ENCODE measurements at places on chromosomes 1 and 21. TPM values are rescaled to one million over a fixed set of nuclear protein-coding genes. Genes with fewer than 3 reads are reported as not detected.

Gene IGSF9
- polyA plus RNA-seq, result 18.7 TPM

Gene CYP4A22
- polyA plus RNA-seq, result 7.6 TPM

Gene LYPD8
- polyA plus RNA-seq, result not detected

Gene LPAR3
- polyA plus RNA-seq, result 1.2 TPM

Gene RGS13
- polyA plus RNA-seq, result not detected

Gene CLDN17
- not detected for polyA plus RNA-seq

Gene CCDC185
- polyA plus RNA-seq, result 0.09 TPM

Gene OLFM3
- polyA plus RNA-seq, result 29.4 TPM

Gene GJA4
- polyA plus RNA-seq, result 20.9 TPM

DNA sequence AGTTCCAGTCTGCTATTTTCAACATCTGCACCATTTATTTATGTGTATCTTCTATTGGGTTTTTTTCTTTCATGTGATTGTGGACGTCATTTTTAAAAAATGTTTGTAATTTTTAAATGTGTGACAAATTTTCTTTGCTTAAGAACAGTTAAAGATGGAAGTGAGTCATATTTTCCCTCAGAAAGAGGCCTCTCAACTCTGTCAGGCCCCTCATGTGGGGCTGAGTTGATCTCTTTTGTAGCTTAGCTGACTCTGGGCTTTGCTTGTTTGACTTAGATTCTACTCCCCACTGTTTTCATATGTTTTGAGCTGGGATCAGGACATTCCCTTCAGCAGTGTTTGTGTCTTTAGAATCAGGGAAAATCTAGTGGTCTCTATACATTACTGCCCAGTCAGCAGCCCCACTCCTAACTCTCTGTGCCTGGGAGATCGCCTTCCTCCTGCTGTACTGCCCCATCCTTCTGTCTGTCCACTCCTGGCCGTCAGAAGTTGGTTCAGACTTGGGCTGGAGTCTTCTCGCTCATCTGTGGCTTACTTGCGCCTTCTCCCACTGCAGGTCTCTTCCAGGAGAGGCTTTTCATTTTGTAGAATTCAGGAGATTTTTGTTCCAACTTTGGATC lies 137.4 kb downstream of the DYRK1A start:
- DNase-seq, result no peak

- no peak for DNase-seq
Measured at GRCh38 chr1:194929357-194929756, 1678.9 kb downstream of the KCNT2 start.

- no peak for DNase-seq
Measured at GRCh38 chr1:60956520-60956919, 125.8 kb upstream of the NFIA start.

DNA sequence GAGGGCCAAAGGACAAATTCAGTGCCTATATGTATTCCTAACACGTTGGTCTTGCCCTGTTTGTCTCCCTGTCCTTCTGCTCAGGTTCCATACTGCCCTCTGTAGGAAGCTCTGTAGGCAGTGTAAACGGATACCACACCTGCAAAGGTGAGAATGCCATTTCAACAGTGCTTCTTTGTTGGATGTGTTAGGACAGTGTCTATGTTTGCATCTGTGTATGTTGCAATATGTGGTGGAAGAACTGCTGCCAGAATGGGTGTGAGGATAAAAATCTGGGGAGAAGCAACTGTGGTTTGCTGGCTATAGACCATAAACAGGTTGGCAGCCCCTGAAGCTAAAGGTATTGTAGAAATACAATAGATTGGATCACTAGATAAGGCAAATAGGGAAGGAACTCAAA lies 113.1 kb upstream of the BMP8A start:
- no peak for DNase-seq

- no peak for DNase-seq
Measured at GRCh38 chr1:99650773-99651437, 5.0 kb downstream of the PALMD start.

- DNase-seq, result no peak
Measured at GRCh38 chr1:205240118-205240517, 12.4 kb downstream of the TMCC2 start.

DNA sequence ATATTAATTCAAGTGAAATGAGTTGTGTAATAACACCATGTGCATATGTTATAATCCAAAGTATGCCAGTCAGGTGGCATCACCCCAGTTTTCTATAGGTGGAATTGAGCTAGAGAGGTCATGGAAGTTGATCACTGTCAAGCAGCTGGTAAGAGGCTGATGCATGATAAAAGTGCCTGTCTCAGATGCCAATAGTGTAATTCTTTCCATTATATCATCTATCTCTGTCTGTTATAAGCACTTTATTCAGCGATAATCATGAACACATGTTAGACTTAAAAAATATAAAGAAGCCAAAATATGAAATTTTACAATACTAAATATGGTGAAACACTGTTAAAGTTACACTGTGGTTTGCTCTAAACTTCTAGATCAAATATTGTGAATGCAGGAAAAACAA lies 156.6 kb downstream of the DNM3 start:
- no peak for DNase-seq

DNA sequence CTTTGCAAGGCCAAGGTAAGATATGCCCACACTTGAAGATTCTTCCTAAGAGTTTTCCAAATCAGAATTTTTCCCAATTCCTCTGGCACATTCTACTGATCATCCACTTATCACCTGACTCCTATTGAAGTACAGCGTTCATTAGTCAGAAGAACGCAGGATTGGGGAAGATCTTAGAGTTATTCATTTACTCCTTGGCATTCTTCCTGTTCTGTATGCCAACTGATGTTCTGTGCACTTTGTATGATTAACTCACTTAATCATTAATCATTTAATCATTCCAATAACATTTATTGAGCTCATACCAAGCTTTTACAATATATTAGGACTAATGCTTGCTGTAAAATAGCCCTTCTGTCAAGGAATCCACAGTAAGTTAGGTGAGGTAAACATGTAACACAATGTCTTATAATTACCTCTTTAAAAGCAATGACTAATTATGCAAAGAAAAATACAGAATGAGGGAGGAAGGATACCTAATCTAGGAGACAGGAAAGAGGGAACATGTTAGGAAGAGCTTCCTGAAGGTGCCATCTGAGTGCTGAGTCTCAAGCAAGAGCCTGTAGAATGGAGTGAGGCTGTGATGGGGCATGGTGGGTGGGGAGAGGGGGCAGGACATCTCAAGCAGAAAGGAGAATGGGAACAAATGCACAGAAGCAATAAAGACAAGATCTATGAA lies 71.1 kb upstream of the DPT start:
- DNase-seq, result no peak

DNA sequence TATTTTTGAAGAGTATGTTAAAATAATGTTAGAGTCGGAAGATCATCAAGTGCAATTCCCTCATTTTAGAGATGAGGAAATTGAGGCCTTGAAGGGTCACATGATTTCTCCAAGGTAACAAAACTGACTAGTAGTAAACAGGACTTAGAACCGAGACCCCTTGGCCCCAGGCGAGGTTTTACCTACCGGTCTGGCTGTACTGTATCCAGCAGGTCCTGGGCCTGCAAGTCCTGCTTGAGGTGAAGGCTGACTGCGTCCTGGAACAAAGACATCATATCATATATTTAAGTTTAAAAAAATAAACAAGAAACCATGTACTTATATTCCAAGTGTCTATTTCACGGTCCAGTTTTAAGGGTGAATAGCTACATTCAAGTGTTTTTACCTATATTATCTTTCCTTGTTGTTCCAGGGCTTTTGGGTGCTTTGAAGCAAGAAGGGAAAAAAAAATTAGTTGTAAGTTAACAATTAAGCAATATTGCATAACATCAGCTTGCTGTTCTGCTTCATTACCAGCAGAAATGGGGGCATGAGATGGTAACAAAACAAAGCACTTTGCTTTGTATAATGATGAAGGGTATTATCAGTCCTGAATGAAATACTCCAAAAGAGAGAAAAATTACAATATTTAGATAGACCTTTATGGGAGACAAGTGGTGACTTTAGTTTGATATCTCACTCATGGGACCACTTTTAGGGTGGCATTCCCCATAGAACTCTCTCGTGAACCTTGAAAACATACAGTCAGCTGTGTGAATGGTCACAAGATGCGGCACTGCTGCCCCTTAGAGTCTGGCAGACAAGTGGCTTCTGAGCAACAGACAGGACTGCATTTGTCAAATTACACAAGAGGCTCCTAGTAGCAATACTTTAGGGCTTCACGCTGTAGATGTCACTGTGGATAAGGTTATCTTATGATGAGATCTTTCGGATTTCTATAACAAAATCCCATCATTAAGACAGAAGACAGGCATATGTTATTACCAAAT lies 29.8 kb upstream of the CFAP298 start:
- no peak for DNase-seq

DNA sequence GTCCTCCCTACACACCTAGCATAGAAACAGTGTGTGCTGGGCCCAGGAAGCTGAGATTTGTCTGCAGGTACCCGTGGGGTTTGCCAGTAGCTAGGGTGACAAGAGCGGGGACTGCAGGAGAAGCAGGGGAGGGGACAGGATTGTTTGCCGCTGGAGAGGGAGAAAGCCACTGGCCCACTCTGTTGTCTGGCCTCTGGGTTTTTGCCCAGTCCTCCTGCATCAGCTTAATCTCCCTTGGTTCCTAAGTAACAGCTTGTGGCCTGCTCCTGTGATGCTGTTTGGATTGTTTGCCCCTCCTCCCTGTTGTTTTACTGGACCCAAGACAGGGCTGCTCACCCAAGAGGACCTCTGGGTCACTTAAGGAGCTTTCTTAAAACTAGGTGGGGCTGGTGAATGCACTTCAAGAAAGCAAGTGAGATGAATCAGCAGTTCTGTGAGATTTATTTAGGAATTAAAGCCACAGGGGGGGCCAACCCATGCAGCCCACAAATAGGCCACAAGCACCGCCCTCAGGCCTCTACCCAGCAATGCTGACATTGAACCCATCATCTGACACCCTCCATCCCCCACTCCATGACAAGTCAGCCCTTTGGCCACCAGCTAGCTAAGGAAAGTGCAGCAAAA lies 142.8 kb downstream of the ZZZ3 start:
- no peak for DNase-seq

GRCh38 chr1:59477286-59477685 lies 180.4 kb downstream of the FGGY start:
- no peak for DNase-seq

DNA sequence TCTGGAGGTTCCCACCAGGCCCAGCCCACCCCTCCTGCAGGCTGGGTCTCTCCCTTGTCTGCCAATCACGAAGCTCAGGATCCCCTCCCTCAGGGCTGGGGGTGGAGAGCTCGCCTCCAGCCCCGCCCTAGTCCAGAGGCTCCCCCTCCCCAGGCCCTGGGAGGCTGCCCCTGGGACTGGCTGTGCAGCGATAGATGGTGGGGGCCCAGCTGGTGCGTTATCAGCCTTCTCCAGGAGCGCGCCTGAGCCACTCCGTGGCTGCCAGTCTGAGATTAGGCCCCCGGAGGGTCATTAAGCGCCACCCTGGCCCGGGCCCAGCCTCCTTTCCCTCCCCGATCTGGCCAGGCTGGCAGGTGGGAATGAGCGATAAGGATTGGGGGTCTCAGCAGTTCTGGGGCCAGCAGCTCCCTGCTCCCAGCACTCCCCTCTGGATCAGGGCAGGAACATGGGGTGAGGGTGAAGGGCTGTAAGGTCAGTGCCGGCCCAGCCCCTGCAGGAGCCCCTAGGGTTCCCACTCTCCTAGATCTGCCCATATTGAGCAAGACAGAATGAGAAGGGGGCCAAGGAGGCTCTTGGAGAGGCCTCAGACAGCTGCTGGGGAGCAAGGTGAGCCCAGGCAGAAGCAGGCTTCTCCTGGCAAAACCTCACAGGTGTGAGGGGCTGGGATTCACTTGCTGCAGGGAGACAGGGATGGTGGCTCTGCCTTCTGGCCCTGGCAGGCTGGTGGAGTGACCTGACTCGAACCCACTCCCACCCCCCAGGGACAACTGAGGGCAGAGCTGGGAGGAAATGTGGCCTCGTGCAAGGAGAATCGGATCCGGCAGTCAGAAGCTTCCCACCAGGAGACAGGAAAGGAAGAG lies 8.5 kb downstream of the PDZK1IP1 start:
- no peak for DNase-seq

DNA sequence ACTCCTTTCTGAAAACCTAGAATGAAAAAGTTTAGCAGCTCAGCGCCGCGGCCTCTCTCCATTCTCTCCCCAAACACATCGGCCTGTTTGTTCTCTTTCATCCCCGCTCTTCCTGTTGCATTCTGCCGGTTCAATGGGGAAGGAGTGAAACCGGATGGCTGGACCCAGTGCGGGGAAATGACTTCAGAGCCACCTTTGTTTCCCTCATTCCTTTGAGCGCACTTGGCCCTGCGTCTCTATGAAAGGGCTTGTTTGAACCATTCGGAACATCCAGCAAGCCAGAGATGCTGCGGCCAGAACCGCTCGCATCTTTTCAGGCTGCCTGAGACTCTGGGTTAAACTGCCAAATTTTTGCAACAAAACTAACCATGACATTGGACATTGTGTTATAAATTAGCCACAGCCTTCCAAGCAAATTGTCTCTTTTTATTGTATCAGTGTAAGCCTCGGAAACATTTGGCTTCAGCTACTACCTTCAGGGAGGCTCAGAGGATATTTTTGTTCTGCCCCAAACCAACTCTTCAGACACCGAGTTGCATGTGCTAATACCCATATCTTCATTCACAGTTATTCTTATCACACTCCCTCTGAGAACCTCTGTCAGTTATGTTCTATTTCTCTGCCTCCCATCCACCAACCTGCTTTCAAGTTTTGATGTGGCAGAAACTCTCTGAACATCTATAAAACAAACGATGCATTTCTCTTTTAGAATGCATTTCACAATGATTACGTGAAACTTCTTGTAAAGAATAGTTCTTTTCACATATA lies 5.1 kb upstream of the OLIG1 start:
- no peak for DNase-seq

GRCh38 chr1:206809504-206810084 lies 37.3 kb upstream of the IL10 start:
- no peak for DNase-seq

DNA sequence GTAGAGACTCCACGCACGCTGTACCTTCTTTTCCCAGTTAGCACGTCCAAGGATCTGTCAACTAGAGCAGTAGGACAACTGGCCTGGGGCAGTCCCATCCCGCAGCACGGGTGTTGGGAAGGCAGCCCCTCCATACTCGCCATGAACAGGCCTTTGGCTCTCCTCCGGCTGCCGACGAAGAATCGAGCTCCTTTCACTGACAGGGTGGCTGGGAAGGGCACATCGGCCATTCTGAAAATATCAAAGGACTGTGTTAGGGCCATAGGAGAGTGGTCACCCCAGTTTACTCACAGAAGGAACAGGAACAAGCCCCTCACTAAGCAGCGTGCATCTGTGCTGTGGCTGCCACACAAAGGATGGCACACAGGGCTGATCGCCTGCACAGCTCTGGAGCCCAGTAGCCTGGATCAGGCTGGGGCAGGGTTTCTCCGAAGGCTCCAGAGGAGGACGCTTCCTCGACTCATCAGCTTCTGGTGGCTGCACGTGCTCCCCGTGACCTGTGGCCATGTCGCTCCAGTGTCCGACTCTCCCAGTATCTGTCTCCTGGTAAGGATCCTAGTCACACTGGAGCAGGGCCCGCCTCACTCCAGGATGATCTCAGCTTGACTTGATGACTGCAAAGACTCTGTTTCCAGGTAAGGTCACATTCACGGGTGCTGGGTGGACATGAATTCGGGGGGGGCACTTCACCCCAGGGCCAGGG lies 8.9 kb downstream of the KRTAP10-1 start:
- no peak for DNase-seq

Measured in right renal pelvis (tissue), 4 donors.